Amniotic epithelial cell (primary cell): ENCODE measurements at places on chromosomes 5 and 9.

- DNase-seq, result no peak
Measured at GRCh38 chr5:82820961-82821845, 256.0 kb downstream of the TMEM167A start.

DNA sequence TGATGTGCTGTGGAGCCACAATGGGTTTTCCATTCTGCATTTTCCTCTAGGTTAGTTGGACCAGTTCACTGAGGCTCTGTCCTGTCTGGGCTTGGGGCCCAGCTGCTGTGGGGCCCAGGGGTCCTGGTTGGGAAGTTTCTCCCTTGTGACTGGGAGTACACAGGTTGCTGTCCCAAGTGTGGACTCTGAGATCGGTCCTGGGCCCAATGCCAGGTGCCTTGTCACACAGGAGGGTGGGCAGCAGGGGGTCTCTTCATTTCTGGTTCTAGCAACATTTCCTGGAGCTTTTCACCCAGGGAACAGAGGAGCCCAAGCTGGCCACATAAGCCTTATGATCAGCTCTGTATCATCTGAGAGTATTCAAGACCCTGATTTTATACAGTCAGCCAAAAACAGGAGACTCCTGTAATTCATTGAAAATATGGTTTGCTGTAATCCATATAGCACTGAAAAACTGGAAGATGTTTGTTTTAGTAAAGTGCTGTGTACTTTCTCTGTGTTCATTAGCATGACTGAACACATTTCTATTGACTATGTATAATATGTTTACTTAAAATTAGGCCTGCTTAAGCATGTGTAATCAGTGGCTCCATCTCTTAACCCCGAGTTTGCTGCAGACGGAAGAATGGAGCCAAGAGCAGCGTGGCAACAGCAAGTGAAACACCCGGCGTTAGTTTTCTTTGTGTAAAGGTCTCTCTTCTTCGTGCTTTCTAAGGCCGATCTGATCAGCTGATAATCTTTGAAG, 62.5 kb downstream of the MVB12B start:
- DNase-seq, result no peak

DNA sequence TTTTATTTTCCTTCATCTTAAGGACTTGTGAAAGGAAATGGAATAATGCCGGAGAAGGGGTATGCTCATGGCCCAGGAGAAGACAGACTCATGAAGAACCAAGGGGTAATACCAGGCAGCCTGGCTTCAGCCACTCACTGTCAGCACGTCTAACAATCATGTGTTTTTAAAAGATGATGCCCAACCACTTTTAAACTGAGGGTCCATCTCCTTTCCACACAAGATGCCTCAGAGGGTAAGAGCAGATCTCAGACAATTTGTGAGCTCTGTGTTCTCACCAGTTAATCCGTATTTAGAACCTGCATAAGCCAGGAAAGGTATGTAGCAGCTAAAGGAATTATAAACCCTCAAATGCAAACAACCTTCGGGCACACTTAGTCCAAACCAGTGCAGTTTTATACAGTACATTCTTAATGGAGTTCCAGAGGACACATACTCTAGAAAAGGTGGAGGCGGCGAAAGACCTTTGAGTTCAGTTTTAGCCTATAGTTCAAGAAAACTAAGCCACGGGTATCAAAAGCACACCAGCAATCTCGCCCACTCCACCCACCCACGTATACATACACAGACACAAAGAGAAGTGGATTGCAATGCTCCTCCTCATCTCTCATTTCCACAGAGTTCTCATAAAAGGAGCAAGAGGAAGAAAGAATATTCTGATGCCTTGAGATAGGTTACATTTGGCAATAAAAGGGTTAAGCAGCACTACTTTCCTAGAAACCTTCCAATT, 2.6 kb downstream of the DIAPH1 start:
- DNase-seq, result no peak

DNA sequence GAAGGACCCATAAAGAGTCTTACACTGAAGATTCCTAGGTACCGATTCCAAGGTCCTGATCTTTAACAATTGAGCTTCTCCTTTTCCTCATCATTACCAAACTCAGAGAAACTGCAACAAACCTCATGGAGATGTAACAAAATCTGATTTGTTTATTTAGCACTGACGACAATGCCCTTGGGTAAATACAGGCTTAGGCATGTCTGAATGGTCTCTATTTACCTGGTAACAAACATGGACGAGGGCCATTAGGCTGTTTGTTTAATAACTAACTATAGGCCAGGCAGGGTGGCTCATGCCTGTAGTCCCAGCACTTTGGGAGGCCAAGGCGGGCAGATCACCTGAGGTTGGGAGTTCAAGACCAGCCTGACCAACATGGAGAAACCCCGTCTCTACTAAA, 333.3 kb downstream of the AGTPBP1 start:
- no peak for DNase-seq

- peak; percentile 38 for DNase-seq
Measured at GRCh38 chr5:92401492-92401891, 1018.4 kb upstream of the ARRDC3 start.

- DNase-seq, result peak; percentile 62
Measured at GRCh38 chr5:134975078-134975715, 7.5 kb downstream of the CATSPER3 start.

DNA sequence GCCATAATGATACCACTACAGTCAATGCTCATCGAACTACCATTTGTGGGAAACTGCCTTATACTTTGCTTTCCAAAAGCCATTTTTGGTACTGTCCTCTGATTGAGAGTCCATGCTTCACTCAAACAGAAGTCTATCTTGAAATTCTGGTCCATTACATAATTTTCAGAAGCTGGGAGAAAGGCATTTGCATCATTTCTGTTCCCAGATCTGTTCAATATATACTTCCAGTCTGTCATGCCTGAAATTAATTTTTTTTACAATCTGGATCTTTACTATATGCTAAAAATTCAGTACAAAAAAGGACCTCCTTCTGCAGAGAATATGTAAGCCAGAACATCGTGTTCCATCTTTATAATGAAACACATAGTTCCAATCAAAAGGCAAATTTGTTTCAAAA, 528.9 kb upstream of the MEF2C start:
- no peak for DNase-seq

GRCh38 chr9:108671794-108672193, 184.0 kb downstream of the ACTL7B start:
- DNase-seq, result no peak

DNA sequence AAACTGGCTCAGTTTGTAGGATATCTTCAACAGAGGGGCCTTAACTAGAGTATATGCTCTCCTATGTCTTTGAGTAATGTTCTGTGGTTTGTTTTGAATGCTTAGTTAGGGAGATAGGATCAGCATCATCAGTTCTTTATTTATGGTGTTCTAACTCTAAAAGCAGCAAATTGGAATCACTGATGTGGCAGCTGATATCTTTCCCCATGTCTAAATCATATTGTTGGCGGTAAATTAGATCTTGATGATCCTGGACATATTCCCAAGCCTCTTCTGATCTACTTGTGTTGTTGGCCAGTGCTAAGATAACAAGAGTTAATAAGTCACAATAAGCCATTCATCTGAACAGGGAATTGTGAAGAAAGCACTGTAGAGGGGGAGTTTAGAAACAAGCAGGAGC, 332.4 kb upstream of the DAB2 start:
- peak; percentile 99 for DNase-seq

- no peak for DNase-seq
Measured at GRCh38 chr5:117888688-117889087, 1099.7 kb downstream of the DTWD2 start.

DNA sequence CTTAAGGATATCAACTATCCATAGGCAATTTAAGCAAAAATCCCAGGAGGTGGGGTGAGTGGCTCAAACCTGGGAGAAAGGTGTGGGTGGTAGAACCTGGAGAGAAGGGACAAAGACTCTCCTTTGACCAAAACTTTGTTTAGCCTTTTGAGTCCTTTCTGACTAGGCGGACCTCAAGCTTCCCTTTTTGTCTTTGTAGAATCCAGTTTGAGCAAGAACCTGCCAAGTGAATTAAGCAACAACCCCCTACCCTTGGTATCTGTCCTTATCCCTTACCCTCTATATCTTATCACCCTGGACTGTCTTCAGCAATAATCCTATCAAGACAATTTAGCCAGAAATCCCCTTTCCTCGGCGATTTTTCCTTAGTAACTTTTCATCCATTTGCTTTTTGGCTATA, 53.5 kb upstream of the SLC28A3 start:
- DNase-seq, result no peak

- no peak for DNase-seq
Measured at GRCh38 chr5:134209477-134210245, 16.2 kb downstream of the PPP2CA start.

DNA sequence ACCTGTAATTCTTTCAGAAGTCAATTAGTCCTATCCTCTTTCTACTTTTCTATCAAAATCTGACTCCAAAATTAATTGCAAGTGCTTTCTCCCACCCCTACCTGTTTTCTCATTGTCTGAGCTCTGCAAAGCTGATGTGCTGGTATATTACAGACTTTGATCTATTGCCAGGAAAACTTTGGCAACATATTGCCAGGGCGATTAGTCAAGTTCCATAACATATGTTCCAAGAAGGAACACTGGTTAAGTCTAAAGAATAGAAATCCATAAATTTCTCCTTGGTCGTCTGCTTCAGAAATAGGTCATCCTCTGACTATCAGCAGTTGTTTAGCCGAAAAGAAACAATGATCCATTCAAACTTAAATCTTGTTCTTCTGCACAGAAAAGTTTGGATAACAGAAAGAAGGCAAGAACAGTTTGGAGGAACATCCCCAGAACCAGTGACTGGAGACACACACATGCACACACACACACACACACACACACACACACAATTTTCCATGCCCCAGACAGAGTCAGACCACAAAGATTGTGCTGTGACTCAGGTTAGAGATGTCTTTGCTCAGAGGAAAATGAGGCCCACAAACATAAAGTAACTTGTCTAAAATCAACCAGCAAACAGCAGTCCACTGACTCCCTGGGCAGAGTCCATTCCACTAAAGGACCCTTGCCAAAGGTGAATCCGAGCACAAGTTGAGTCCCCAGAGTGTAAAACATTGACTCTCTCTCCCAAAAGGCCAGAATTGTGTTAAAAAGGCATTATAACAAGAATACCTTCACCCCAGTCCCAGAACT, 202.1 kb downstream of the DEPDC1B start:
- peak; percentile 80 for DNase-seq

DNA sequence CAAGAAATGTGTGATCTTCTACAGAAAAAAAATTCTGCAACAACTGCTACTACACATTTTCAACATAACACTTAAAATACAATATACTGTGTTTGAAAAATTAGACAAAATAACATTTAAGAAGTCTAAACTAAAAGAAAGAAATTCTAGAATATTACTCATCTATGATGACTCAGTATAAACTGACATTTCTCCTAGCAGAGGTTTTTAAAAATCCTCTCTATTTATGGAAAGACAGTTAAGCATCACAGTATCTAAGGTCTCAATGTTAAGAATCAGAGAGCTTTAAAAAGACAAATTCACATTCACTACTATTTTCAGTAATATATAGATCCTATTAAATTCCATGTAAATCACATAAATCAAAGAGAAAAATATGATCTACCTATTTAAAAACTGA, 61.3 kb downstream of the NR2F1-AS1 start:
- DNase-seq, result peak; percentile 20

GRCh38 chr5:80608731-80609130, 38.7 kb upstream of the ANKRD34B start:
- no peak for DNase-seq

DNA sequence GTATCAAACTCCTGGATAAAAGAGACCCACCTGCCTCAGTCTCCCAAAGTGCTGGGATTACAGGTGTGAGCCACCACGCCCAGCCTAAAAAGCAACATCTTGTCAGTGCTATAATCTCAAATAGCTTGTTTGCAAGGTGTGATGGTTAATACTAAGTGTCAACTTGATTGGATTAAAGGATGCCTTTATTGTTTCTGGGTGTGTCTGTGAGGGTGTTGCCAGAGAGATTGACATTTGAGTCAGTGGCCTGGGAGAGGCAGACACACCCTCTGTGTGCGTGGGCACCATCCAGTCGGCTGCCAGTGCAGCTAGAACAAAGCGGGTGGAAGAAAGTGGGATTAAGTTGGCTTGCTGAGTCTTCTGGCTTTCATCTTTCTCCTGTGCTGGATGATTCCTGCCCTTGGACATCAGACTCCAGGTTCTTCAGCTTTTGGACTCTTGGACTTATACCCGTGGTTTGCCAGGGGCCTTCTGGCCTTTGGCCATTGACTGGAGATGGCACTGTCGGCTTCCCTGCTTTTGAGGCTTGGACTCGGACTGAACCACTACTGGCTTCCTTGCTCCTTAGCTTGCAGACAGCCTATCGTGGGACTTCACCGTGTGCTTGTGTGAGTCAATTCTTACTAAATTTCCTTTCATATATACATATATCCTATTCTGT, 28.1 kb downstream of the TARS1 start:
- DNase-seq, result no peak

DNA sequence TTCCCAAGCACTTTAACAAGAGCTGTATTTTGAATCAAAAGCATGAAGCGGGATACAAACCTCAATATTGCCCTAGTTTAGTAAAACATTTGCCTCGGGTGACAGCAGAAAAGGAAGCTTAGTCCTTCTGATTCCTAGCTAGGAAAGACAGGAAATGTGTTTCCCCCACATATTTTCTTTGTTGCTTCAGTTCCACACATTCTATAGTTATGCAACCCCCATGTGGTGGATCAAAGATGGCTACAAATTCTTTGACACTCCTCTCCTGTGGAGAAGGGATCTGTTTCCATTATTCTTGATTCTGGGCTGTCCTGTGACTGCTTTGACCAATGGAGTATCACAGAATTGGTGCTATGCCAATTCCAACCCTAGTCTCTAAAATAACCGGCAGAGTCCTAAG, 89.1 kb upstream of the SLC30A5 start:
- DNase-seq, result no peak

- no peak for DNase-seq
Measured at GRCh38 chr9:135065151-135065550, 22.3 kb upstream of the OLFM1 start.

GRCh38 chr5:17360879-17361278, 137.2 kb upstream of the TAF11L2 start:
- DNase-seq, result no peak

GRCh38 chr5:59864718-59865117, 28.8 kb downstream of the PDE4D start:
- DNase-seq, result no peak

- DNase-seq, result no peak
Measured at GRCh38 chr5:178396796-178397720, 164.5 kb upstream of the PHYKPL start.

- no peak for DNase-seq
Measured at GRCh38 chr5:131171276-131171810, 599 bp downstream of the LYRM7 start.

DNA sequence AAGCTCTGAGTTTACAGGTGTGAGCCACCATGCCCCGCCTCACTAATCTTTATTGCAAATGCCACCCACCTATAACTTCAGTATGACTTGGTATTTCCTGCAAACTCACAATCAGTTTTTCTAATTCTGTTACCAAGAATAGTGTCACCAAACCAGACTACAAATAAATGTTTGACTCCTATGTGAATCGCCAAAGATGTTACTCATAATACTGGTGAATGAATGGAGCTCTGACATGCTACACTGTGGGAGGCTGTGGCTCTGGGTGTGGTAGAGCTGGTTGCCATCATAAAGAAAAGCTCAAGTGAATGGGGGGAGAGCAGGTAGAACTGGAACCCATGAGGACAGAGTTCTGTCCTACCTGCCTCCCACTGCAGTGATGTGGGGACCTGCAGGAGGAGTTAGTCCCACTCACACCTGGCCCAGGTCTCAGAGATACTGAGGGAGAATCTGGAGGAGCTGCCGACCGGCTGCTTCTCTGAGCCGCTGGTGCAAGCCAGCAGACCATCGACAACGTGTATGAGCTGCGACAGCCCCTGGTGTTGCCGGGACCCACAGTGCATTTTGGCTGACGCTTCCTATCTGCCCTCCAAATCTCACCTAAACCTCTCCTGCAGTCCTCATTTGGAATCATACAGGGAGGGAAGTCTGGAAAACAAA, 95.7 kb downstream of the ENTREP1 start:
- no peak for DNase-seq
